ENCODE measurements at places on chromosomes 13 and 19.
A peak's percentile ranks its signal among the peaks of the same experiment; 100 is the strongest.

- peak overlapping the region; percentile 6 for H3K4me3 ChIP-seq
- DNase-seq: no peak
- H3K4me1 ChIP-seq: peaks cover 31% of the 10 kb centered on the region
- peak overlapping the region; percentile 81 for H3K27ac ChIP-seq
- no peaks in the 10 kb centered on the region for H3K27me3 ChIP-seq
- H3K36me3 ChIP-seq: no peaks in the 10 kb centered on the region
These were observed 344.1 kb downstream of the RFC3 start for GRCh38 chr13:34161931-34162543.

GRCh38 chr19:40221858-40222619, 3.9 kb upstream of the TTC9B start:
- H3K4me3 ChIP-seq: no peak overlapping the region
- H3K4me1 ChIP-seq: peaks cover 42% of the 10 kb centered on the region
- DNase-seq: peak; percentile 96
- H3K27me3 ChIP-seq: peaks cover 59% of the 10 kb centered on the region

- no peak for DNase-seq
- peaks cover 13% of the 10 kb centered on the region for H3K4me1 ChIP-seq
- H3K27me3 ChIP-seq: no peaks in the 10 kb centered on the region
- no peaks in the 10 kb centered on the region for H3K36me3 ChIP-seq
- no peak overlapping the region for H3K4me3 ChIP-seq
These were observed 73.9 kb downstream of the KCTD12 start for GRCh38 chr13:76812206-76812897.

- H3K4me1 ChIP-seq: no peaks in the 10 kb centered on the region
- H3K27me3 ChIP-seq: no peaks in the 10 kb centered on the region
- no peak for DNase-seq
- no peak overlapping the region for H3K4me3 ChIP-seq
These were observed 17.1 kb downstream of the ACTL9 start for GRCh38 chr19:8681345-8682029.

- H3K4me3 ChIP-seq: no peak overlapping the region
- no peaks in the 10 kb centered on the region for H3K36me3 ChIP-seq
- DNase-seq: no peak
- H3K4me1 ChIP-seq: peaks cover 8% of the 10 kb centered on the region
These were observed 52.2 kb downstream of the WDFY2 start for GRCh38 chr13:51636349-51636890.

DNA sequence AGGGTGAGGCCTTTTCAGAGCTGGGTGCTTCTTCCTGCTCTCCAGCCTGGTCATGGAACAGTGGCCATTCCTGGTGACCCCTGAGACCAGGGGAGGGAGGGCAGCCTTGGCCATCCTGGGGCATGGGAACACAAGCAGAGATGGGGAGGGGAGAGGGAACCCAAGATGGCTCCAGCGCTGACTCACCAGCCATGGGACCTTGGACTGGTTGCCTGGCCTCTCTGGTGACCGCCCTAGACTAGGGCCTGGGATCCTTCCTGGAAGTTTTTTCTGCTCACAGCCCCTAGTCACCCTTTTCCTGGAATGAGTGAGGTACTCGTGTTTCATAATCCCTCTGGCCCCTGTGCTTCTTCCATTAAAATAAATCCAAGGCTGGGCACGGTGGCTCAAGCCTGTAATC, 3.3 kb upstream of the OPA3 start:
- H3K4me1 ChIP-seq: peaks cover 14% of the 10 kb centered on the region
- H3K4me3 ChIP-seq: no peak overlapping the region
- no peak overlapping the region for H3K27ac ChIP-seq
- peaks cover 51% of the 10 kb centered on the region for H3K36me3 ChIP-seq
- H3K27me3 ChIP-seq: peaks cover 8% of the 10 kb centered on the region

- no peak overlapping the region for H3K27ac ChIP-seq
- H3K4me3 ChIP-seq: no peak overlapping the region
- no peak for DNase-seq
- no peaks in the 10 kb centered on the region for H3K4me1 ChIP-seq
These were observed 9.7 kb downstream of the HSD17B14 start for GRCh38 chr19:48826606-48827020.

- no peaks in the 10 kb centered on the region for H3K36me3 ChIP-seq
- no peak overlapping the region for H3K4me3 ChIP-seq
- peaks cover 6% of the 10 kb centered on the region for H3K4me1 ChIP-seq
- no peaks in the 10 kb centered on the region for H3K27me3 ChIP-seq
These were observed 58.6 kb downstream of the GADD45B start for GRCh38 chr19:2534423-2535013.

DNA sequence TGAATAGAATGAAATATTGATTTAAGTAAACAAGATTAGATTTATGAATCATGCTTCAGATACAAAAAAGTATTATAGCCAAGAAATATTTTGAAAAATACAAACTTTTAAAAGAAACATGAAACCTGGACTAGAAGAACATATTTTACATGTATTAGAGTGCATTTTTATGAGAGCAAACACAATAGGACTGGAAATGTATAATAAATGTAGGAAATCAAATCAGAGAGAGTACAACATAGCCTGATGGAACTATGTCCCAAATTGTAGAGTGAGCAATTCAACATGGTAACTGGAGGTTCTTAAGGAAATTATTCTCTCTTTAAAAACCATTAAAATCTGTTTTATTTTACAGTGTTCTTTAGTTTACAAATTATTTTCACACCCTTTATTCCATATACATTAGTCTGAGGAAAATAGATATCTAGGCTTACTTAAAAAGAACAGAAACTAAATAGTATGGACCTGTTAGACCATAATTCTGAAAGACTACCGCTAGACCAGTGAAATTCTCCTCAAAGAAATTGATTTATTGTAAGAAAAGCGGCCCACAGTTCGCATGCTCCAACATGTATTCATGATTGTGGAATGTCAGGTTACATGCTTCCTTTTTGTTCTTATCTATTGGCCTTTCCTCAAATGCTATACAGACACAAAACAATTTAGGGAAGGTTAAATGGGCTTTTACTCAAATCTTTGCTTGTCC, 1526.5 kb upstream of the SLC10A2 start:
- no peak overlapping the region for H3K27ac ChIP-seq
- H3K4me3 ChIP-seq: no peak overlapping the region
- no peaks in the 10 kb centered on the region for H3K36me3 ChIP-seq

DNA sequence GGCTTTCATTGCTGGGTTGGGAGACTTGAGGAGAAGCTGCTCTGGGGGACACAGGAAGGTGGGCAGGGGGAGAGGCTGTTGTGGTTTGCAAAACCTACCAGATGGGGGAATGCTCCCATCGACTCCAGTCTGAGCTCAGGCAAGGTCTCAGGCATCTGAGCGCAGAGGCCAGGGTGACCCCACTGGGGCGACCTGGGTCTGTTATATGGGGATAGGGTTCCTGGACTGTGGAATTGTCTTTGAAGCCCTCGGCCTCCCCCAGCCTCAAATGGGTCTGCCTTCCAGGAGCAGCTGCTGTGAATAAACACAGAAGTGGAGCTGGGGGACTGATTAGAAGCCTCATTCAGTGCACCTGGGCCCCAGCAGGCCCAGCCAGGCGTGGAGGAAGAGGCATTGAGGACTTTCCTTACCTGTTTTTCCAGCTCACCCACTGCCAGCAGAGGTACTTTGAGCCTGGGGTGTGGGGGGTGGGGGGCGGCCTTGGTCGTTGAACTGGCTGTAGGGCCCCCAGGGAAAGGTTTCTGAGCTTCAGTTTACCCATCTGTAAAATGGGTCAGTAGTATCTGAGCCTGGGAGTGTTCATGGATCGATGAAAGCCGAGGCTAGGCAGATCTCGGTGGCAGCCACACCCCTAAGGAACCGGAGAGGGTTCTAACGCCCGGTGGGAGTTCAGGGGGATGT, 1.4 kb downstream of the CERS4 start:
- no peaks in the 10 kb centered on the region for H3K27me3 ChIP-seq
- no peak for DNase-seq
- peaks cover 33% of the 10 kb centered on the region for H3K4me1 ChIP-seq
- peaks cover 6% of the 10 kb centered on the region for H3K36me3 ChIP-seq
- peak overlapping the region; percentile 82 for H3K4me3 ChIP-seq
- peak overlapping the region; percentile 80 for H3K27ac ChIP-seq

- DNase-seq: no peak
- H3K4me1 ChIP-seq: peaks cover 55% of the 10 kb centered on the region
- peaks cover 41% of the 10 kb centered on the region for H3K36me3 ChIP-seq
- H3K27me3 ChIP-seq: no peaks in the 10 kb centered on the region
These were observed 696 bp downstream of the ZNF460 start for GRCh38 chr19:57280962-57281400.

GRCh38 chr13:75879656-75880055, 243.5 kb downstream of the LMO7 start:
- H3K27me3 ChIP-seq: no peaks in the 10 kb centered on the region
- H3K27ac ChIP-seq: no peak overlapping the region
- no peak for DNase-seq

DNA sequence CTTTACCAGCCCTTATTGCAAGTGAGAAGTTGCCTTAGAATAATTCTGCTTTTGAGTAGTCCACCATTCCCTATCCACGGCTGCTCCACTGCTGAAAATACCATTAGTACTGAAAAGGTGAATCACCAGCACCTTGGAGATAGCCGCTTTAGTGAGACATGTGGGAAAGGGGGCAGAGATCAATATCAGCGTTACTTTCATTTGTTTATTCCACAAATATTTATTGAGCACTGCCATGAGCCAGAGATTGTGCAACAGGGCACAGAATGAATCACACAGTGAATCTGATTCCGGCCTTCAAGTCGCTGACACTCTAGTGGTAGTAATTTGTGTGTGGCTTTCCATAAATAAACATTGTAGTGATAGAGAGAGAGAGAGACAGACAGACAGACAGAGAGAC, 31.5 kb upstream of the MYO16 start:
- H3K27ac ChIP-seq: no peak overlapping the region
- peaks cover 3% of the 10 kb centered on the region for H3K27me3 ChIP-seq
- H3K4me3 ChIP-seq: no peak overlapping the region
- DNase-seq: no peak

DNA sequence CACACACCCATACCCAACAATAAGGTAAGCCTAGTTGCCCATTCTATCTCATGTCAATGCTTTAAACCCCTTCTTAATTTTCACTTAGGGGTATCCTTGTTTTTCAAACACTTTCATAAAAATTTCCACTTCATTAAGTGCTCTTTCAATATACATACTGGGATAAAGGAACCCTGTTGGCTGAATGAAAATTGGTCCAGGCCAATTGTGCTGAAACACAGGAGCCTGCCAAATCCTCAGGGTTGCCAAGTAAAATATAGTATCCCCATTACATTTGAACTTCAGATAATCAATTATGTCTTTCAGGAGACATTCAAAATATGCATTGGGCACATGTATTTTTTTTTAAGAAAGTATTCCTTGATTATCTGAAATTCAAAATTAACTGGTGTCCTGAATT, 1131.1 kb downstream of the SLITRK1 start:
- H3K36me3 ChIP-seq: no peaks in the 10 kb centered on the region
- no peak overlapping the region for H3K4me3 ChIP-seq
- no peak for DNase-seq
- H3K27me3 ChIP-seq: no peaks in the 10 kb centered on the region
- H3K4me1 ChIP-seq: peaks cover 13% of the 10 kb centered on the region

- H3K36me3 ChIP-seq: peaks cover 25% of the 10 kb centered on the region
- no peak for DNase-seq
- no peak overlapping the region for H3K27ac ChIP-seq
- peaks cover 29% of the 10 kb centered on the region for H3K4me1 ChIP-seq
These were observed 30.1 kb downstream of the CCDC8 start for GRCh38 chr19:46383171-46383815.

DNA sequence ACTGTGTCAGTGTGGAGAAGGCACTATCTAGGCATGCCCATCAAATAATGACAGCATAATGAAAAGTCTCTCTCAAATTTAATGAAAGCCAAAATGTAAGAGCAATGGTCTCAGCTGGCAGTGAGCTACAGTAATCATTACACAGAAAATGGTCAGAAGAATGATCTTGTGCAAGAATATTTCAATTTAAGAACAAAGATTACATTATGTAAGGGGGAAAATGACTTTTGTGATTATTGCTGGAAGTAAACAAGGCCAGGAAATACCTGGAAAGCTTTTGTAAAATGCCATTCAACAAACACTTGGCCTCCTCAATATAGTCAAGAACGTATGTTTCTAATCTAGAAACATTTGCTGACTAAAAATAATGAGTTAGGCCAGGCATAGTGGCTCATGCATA, 89.1 kb downstream of the CAB39L start:
- H3K4me3 ChIP-seq: no peak overlapping the region
- peak overlapping the region; percentile 76 for H3K27ac ChIP-seq
- no peak for DNase-seq
- peaks cover 32% of the 10 kb centered on the region for H3K4me1 ChIP-seq
- no peaks in the 10 kb centered on the region for H3K27me3 ChIP-seq

GRCh38 chr13:45143346-45143751, 23.0 kb downstream of the GTF2F2 start:
- no peaks in the 10 kb centered on the region for H3K4me1 ChIP-seq
- no peaks in the 10 kb centered on the region for H3K27me3 ChIP-seq
- H3K27ac ChIP-seq: no peak overlapping the region
- H3K4me3 ChIP-seq: no peak overlapping the region

DNA sequence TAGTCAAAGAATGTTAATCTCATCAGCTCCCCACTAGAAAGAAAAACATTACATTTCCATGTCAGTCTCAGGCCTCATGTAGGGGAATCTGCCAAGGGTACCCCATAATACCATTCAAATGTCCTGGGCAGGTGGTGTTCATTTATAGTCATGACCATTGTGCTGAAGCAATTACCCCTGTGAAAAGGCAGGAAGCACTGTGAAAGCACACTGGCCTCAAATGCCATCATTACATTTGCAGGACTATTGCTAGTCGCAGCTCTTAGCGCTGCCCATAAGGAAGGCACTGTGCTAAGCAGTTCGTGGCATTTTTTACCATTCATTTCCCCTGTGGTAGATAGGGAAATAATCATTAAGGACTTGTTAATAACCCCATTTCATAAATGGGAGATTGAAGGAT, 109.0 kb downstream of the LHFPL6 start:
- H3K4me3 ChIP-seq: no peak overlapping the region
- H3K4me1 ChIP-seq: no peaks in the 10 kb centered on the region
- no peak overlapping the region for H3K27ac ChIP-seq
- no peaks in the 10 kb centered on the region for H3K27me3 ChIP-seq

- no peak overlapping the region for H3K27ac ChIP-seq
- no peaks in the 10 kb centered on the region for H3K36me3 ChIP-seq
- DNase-seq: no peak
- H3K27me3 ChIP-seq: peaks cover 8% of the 10 kb centered on the region
- peaks cover 5% of the 10 kb centered on the region for H3K4me1 ChIP-seq
These were observed 19.4 kb downstream of the NOTCH3 start for GRCh38 chr19:15181394-15181793.

GRCh38 chr13:73065036-73065435, 6.2 kb downstream of the KLF5 start:
- H3K27me3 ChIP-seq: no peaks in the 10 kb centered on the region
- no peaks in the 10 kb centered on the region for H3K36me3 ChIP-seq
- no peak overlapping the region for H3K4me3 ChIP-seq
- no peak overlapping the region for H3K27ac ChIP-seq

GRCh38 chr19:35740108-35740422, 2.2 kb downstream of the IGFLR1 start:
- peaks cover 24% of the 10 kb centered on the region for H3K4me1 ChIP-seq
- no peaks in the 10 kb centered on the region for H3K27me3 ChIP-seq
